T-helper 2 cell (primary cell): ENCODE measurements at places on chromosomes 1 and 21.

GRCh38 chr1:161739865-161740566 lies 9.6 kb upstream of the DUSP12 start:
- DNase-seq = no peak

DNA sequence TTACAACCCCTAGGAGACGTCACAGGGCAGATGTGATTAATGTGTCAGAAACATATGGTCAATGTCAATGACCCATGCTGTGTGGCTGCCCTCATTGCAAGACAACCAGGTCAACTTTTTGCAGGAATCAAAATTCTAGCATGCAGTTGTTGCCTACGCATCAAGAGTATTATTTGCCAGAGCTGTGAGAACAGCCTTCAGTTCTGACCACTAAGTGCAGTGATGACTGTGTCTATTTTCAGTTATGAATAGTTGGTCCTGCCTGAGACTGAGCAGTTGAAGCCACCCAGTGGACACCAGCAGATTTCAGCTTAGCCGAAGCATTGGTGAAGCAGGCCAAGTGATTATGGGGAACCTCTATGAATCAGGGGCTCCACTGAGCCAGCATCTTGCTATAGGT lies 47.3 kb downstream of the LYPLAL1 start:
- no peak for DNase-seq

- no peak for DNase-seq
Measured at GRCh38 chr1:80441664-80442063, 1359.1 kb upstream of the ADGRL2 start.

DNA sequence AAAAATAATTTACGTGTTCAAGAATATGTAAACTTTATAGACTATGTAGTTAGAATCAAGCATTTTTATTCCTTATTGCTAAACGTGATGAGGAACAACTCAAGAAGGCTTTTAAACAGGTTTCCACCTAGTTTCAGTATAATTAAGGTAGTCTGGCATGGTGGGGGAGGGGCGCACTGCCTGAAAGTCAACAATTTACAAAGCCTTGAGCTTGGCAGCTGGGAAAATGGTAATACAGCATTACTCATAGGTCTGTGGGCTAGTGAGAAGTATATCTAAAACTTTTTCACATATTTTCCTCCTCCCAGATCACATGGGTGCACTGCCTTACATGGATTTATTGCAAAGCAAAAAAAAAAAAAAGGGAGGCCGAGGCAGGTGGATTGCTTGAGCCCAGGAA lies 75.2 kb downstream of the EVI5 start:
- DNase-seq = no peak

DNA sequence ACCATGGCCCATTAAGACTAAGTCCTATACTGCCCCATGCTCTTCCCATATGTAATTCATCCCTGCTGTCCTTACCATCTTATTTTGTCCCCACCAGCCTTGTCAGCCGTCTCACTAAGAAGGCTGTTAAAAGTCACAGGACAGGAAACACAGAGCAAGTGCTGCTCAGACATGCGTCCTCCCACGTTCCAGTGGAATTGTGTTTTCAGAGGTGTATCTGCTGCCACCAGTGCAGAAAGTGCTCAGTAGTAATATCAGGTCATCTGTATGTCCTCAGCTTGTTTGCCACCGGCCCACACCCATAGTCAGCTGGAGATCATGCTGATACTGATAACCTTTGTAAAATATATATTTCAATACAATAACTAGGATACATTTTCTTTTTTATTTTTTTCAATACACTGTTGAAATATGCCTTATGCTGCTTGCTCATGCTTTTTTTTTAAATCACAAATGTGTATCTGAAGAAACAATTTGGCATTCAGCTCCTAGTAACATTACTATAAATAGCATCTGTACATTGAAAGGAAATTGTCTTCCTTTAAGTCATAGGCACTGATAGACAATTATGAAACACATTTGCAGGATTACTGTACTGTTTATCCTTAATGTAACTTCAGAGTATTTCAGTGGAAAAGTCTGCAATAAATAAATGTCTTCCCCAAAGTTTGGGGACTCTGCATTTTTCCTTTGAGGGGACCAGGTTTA lies 156.9 kb downstream of the EDEM3 start:
- no peak for DNase-seq
